ENCODE measurements at places on chromosomes 2 and 18.

- DNase-seq, result no peak
Measured at GRCh38 chr18:25814841-25815458, 275.5 kb downstream of the SS18 start.

- DNase-seq, result no peak
Measured at GRCh38 chr2:20680744-20681375, 13.9 kb downstream of the GDF7 start.

DNA sequence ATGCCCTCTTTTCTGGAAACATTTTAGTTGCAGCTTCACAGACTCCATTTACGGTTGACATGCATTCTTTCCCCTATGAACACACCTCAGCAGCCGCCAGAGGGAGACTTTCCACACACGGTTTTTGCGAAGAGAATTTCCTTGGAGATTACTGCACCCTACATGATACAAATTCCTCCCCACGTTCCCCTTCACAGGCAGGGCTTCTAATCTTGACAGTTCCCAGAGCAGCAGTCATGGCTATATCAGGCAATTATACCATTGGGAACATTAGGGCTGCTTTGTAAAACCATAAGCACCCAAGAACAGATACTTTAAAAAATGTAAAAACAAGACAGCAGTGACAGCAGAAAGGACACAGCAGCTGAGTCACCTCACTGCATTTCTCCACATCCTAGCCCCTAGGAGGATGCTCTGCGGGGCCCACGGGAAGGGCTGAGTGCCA, 253.8 kb downstream of the TGIF1 start:
- DNase-seq, result peak; percentile 74

- DNase-seq, result no peak
Measured at GRCh38 chr2:73487112-73487657, 101.5 kb downstream of the ALMS1 start.

DNA sequence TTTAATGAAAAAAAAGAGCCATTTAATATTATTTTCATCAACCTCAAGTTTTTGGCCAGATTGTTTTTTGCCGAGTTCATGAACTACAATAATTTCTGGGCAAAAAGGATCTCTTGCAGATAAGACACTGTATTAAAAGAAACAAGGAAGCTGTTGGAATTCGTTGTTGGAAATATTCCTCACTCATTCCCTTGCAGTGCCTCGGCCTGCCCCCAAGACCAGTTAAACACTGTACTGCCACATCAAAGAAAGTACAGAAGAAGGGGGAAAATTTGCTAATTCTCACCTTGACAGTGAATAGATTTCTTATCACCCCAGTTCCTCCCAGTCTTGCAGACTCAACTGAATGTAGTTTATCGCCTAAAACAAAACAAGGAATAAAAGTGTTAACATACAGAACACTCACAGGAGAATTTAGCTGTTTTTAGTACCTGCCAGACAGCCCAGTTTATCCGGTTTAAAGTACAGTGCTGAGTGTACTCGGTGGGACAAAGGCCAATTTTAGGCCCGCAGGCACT, 1.2 kb downstream of the IDH1 start:
- DNase-seq, result no peak

DNA sequence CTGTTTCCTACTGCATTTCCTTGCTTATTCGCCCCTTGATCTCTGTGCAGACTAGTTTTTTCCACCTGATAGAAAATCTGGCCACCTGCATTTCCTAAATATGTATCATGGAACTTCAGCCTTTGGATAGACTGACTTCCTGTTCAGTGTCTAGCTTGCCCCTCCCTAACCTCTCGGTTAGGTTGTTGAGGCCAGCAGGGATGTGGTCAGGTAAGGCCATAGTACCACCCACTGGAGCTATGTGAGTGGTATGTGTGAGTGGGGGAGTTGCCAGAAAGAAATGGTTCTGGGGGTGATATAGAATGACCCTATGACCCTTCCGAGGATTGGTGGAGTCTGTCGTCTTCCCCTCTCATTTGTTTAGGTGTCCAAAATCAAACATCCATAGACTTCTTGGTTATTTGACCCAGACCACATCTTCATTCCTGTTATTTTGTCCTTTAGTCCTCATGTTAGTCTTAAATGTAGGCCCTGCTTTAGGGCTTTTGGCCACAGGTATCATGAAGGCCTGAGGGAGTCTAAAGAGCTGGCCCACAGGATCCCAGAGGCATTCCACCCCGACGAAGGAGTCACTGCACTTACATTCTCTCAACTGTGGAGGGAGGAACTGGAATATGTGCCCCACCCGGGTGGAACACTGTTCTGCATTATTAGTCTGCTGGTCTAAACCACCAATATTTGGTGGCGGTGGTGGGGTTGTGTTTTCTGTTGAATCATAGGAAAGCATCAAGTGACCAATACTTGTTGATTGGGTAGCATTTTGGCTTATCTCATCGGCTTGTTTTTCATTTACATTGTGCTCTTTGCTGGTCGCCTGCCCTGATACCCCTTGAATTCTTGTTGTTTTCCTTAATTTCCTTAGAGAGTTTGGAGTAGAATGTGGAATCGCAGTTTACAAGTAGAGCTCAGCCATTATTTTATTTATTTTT, 21.9 kb downstream of the CAB39 start:
- no peak for DNase-seq

- no peak for DNase-seq
Measured at GRCh38 chr2:120779781-120780283, 44.2 kb downstream of the GLI2 start.

DNA sequence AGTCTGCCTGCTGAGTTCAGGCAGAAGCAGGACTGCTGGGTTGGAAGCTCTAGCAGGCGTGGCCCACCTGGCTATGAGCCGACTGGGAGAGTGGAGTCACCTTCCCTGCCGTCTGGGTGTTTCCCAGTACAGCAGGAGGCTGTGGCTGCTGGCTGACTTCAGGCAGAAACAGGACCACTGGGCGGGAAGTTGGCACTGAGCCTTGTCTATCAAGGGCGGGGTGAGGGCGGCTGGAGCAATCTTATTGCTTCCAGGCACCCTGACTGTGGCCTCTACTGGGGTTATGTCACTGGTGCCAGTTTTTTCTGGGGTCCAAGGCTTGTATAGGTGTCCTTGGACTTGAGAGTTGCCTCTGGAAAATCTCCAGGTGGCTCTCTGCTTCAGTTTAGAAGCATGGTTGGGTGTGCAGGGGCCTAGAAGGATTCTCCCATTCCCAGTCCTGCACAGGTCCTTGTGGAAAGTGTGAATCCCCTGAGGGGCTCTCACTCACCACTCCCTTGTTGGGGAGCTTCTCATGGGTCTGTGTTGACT, 30.5 kb downstream of the LTBP1 start:
- peak; percentile 65 for DNase-seq

GRCh38 chr18:57659460-57660102, 37.9 kb upstream of the NARS1 start:
- DNase-seq, result no peak

DNA sequence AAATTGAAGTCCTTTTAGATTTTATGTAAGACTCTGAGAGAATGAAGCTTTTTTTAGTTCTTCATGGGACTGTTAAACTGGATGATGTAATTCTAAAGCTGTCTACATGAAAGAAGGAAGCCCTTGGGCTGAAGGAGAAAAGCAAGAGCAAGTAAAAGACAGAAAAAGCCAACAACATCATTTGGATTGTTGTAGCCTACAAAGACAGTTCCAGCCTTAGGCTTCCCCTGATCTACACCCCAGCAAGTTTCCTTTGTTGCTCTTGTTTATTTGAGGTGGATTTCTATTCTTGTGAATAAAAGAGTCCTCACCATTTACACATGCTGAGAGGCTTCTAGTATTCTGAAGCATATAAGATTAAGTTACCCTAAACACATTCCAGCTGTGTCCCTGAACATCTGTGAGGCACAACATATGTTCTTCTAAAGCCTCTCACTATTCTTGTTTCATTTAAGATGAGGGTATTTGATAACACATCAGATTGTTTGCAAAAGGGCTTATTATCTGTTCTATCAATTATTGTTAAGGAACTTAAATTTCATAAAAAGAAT, 377.8 kb downstream of the LNPK start:
- DNase-seq, result no peak

DNA sequence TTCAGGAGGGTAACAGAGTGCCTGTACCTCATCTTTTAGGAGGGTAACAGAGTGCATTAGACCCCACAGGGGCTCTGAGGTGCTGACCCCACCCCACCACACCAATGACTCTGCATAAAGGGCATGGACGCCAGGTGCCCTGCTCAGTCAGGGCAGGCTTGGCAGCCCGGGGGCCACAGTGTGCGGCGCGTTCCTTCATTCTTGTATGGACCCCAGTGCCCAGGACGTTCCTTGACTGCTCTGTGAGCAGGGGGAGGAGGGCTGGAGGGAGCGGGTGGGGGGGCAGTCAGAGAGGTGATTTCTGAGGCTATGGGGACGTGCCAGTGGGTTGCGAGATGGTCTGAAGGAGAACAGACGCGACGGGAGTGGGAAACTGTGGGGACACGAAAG, 168.7 kb upstream of the NCK2 start:
- DNase-seq, result no peak

GRCh38 chr2:113060396-113060795, 1.4 kb downstream of the IL36RN start:
- no peak for DNase-seq

DNA sequence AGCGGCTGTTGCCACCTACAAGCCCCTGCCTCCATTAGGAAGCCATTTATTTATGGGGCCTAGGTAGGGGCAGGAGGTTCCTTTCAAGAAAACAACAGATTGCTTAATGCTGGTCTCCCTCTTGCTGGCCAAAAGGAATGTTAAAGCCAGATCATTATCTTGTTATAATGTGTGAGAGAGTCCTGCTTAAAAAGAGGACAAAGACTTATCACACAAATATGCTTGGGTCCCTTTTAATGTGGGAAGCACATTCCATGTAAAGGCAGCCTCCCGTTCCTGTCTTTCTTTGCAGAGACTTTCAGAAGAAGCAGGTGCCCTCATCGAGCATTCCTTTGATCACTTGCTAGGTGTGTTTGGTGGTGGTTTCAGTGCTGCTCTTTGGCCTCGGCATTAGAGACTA, 76.4 kb downstream of the AGAP1 start:
- peak; percentile 38 for DNase-seq

DNA sequence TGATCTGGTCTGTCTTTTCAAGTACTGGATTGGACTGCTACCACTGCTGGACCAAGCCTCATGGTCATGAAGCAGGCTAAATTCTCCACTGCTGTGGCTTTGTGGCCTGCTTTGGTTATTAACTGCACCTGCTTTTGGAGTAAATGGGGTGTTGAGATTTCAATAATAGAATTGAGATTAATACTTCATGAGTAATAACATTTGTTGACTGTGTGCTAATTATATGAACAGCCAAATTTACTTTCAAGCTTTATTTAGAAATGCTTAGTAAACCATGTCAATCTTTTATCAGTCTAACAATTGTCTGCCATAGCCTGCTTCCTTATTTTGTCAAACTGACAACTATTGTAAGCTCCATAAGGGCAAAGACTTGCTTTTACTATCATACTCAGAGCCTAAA, 27.4 kb upstream of the MTIF2 start:
- no peak for DNase-seq

Measured in iPS-NIHi11 (cell line).